ENCODE measurements at places on chromosomes 2 and 18.

- no peak for DNase-seq
Observed at GRCh38 chr2:96146881-96147592, 1.8 kb upstream of the DUSP2 start.

- DNase-seq, result no peak
Observed at GRCh38 chr18:49853436-49853835, 40.1 kb upstream of the ACAA2 start.

DNA sequence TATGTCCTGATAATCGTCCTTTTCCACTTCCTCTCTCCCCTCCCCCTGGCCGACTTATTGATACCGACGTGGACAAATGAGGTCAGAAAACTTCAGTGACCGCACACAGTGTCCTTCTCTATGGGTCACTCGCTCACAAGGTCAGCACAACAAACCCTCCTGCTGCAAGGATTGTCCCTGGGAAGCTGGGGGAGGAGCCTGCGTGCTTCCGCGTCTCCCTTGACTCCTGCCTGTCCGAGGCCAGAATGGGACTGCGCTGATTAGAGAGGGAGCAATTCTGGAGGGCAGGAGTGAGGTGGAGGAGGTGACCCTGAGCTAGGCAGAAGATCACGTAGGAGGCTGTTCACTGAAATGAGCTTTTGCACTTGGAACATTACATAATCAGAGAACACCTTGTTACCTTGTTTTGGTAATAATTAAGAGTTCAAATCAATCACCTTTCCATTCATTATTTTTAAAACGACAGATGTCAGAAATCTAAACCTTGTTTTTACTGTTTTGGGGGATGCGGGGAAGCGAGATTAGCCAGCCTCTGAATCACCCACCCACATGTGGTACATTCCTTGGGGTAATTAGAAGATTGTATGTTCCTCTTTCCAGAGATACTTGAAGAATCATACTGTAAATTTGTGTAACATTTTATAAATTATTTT, 70.6 kb downstream of the CTAGE1 start:
- DNase-seq, result no peak

GRCh38 chr2:216413882-216414281, 1.6 kb downstream of the SMARCAL1 start:
- no peak for DNase-seq

GRCh38 chr2:49240608-49241007, 86.3 kb upstream of the FSHR start:
- no peak for DNase-seq

- no peak for DNase-seq
Observed at GRCh38 chr2:223442847-223443246, 159.3 kb downstream of the SCG2 start.

- DNase-seq, result no peak
Observed at GRCh38 chr2:75025633-75026380, 67.4 kb downstream of the POLE4 start.

DNA sequence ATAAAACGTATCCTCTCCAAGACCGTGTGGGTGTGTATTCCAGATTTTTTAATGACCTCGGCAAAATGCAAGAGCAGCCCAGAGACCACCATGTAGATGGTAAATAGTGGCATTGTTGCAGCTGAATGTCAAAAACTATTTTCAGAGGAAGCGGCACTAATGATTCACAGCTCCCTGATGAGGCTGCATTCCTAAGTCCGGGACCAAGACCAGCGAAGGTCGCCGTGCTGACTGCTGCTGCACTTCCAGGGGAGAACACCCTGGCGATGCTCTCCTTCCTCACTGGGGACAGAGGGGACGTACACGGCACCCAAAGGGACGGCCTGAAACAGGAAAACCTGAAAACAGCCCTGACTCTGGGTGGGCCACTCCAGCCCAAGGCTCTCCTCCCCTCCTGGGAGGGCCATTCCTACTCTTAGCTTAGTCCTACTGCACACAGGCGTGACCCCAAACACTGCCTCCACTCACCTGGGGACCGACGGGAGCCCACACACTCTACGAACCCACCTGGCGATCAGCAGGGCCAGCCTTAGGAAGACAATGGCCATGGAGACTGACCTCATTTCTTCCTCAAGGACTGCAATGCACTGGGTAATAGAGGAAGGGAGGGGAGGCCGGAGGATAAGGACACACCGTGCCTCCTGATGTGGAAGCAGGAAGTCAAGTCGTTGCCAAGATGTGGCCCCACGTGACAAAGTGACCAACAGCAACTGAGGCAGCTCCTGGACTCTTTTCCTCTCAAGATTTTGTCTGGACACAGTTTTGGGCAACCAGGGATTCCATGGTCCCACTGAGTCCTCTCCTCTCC, 82.8 kb downstream of the ZNF516 start:
- DNase-seq, result no peak

- no peak for DNase-seq
Observed at GRCh38 chr2:180412219-180412618, 405.1 kb upstream of the CWC22 start.

GRCh38 chr18:22132763-22133162, 36.6 kb upstream of the GATA6 start:
- DNase-seq, result no peak

GRCh38 chr2:176127774-176128072, 1.8 kb upstream of the HOXD8 start:
- DNase-seq, result no peak

DNA sequence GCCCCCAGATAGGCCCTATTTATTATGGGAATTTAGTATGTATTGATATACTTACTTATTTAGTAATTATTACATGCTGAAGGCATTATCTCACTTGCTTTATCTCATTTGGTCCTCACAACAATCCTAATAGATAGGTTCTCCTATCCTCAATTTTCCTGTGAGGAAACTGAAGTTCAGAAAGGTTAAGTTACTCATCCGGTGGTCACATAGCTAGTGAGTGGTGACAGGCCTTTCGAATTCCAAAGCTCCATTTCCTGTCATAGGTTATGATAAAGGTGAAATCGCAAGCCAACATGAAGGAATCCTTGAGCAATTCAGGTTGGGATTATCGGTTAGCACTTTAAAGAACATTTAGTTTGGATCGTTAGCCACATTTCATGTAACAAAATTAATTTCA, 33.3 kb downstream of the NAB1 start:
- peak; percentile 30 for DNase-seq

GRCh38 chr2:203661279-203661908, 45.0 kb upstream of the CD28 start:
- DNase-seq, result no peak

DNA sequence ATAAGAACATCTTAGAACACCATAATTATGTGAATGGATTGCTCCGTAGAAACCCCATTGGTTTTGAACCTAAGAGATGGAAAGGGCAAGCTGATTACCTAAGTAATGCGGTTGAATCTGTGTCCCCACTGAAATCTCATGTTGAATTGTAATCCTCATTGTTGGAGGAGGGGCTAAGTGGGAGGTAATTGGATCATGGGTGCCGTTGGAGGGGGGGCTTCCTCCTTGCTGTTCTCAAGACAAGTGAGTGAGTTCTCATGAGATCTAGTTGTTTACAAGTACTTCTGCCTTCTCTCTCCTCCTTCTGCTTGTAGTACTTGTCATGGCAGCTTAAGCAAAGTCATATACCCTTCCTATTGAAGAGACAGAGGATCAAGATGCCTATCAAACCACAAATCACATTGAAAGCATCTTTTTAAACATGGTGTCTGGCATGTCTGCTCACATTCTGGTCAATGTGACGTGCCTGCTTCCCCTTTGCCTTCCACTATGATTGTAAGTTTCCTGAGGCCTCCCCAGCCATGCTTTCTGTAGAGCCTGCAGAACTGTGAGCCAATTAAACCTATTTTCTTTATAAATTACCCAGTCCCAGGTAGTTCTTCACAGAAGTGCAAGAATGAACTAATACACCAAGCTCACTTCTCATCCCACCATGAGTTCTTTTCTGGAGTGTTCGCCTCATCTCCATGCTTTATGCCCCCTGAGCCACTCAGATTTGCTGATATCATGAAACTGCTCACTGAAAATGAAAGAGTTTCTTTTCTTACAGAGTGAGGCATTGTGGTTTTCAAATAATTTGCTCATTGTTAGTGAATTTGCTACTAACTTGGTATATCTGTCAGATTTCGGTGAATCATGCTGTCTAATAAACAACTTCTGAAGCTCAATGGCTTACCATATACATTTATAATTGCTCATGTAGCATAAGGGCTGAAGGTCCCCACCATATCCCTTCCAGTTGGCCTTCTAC, 23.6 kb downstream of the KCNE4 start:
- no peak for DNase-seq

- no peak for DNase-seq
Observed at GRCh38 chr2:240358821-240359397, 76.6 kb upstream of the GPC1 start.

All from epithelial cell of esophagus (primary cell).